ENCODE measurements at places on chromosomes 7 and 10.

DNA sequence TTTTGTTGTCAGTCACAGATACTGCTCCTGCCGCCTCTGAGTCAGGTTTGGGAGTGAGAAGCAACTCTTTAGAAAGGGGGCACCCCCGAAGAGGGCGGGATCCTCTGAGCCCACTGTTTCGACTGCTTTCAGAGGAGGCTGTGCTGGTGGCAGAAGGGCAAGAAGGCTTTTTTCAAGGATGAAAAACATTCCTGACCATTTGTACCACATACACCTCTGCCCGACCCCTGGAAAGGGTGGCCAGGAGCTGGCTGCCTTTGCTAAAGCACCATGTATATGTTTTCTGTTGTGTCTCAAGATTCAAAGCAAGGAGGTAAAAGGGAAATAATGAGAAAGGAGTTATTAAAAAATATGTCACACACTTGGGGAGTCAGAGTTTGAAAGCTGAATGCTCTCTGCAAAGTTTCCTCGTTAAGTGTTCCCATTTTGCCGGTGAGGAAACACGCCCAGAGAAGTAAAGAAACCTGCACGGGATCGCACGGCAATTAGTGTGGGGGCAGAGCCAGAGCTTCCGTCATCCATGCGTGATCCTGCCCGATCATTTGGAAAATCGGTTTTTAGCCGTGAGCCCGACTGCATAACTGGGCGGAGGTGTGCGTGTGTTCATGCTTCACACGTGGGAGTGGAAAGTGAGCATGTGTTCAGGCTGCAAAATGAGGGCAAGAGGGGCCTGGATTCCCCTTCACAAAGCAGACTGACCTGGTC lies 163.2 kb downstream of the ADAM12 start:
- no peak for DNase-seq

- no peak for DNase-seq
Observed at GRCh38 chr7:111168182-111168581, 77.3 kb downstream of the LRRN3 start.

DNA sequence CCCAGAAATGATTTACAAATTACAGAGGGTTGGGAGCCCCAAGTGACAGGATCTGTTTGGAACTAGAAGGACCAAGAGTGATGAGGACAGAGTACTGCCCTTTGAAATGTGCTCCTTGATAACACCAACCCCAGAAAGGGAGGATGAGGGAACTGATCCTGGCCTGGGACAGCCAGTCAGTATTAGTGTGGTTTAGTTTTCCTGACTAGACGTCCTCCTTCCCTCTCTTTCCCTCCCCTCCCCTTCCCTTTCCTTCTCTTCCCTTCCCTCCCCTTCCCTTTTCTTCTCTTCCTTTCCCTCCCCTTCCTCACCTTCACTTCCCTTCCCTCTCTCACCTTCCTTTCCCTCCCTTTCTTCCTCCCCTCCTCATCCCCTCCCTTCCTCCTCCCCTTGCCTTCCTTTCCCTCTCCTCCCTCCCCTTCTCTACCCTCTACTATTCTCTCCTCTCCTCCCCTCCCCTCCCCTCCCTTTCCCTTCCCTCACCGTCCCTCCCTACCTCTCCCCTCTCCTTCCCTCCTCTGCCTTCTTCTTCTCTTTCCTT lies 31.0 kb upstream of the BICC1 start:
- DNase-seq: no peak

- no peak for DNase-seq
Observed at GRCh38 chr7:40698214-40698920, 563.6 kb downstream of the SUGCT start.

DNA sequence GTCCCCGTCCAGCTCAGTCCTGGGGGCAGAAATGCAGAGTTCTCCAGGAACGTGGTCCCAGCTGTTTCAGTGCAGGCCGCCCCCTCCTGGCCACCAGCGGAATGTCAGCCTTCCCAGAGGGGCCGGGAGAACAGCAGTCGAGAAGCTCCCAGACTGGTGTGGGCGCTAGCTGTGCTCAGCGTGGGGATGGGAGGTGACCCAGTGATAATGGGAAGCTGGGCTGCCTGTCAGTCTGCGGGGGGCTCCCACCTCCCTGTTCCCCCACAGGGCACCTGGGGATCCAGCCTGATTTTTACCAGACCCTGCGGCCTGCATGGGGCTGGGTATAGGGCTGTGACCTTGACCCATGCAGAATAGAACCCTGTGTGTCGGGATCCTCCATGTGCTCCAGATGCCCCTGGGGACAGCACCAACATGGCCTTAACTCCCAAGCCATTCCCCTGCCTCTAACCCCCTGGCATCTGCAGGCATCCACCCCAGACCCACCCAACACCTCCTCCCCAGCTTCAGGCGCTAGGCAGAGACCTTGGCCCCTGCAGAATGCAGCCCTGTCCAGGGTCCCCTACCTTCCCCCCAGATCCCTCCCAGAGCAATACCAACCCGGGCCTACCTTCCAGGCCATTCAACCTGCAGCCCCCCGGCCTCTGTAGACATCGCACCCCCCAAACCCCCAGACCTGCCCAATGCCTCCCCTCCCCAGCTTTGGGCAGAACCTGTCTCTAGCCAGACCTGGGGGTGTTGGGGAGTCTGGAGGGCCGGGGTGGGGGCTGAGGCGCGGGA lies 880 bp upstream of the ELN start:
- peak; percentile 80 for DNase-seq

GRCh38 chr7:66352071-66352470 lies 146.9 kb downstream of the TPST1 start:
- no peak for DNase-seq

DNA sequence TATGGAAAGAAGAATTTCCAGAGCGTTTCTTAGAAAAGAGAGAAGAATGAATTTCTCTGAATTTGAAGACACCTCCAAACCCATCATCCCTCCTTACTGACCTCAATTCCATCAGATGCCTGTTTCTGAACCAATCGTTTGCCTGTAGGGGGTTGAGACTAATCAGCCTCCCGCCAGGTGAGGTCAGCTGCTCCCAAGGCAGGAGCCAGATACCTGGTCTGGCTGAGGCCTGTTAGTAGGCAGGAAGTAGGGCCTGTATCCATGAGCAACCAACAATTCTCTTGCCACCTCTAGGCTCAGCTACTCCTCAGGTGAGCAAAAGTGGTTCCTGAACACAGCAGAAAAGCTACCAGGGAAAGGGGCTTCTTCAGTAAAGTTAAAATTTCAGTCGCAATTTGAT lies 50.3 kb downstream of the HTR5A start:
- no peak for DNase-seq

- no peak for DNase-seq
Observed at GRCh38 chr7:41918597-41918996, 215.7 kb upstream of the INHBA start.

- DNase-seq: peak; percentile 95
Observed at GRCh38 chr7:139775829-139776266, 1.9 kb downstream of the HIPK2 start.

DNA sequence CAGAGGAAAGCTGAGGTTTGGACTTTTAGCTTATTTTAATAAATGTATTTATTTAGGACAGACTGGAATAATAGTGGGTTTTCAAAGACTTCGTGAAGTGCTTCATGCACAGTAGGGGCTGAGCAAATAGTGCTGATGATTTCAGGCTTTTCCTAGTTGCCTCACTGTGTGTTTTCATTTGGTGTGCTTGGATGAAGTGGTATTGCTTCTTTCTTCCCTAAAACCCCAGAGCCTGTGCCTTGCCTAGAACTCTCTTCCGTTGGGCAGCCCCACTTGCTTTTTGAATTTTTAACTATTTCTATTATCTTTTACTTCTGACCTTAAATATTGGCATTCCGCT lies 49.6 kb downstream of the ARID5B start:
- DNase-seq: no peak

GRCh38 chr10:73979141-73979808 lies 18.6 kb upstream of the VCL start:
- DNase-seq: no peak

DNA sequence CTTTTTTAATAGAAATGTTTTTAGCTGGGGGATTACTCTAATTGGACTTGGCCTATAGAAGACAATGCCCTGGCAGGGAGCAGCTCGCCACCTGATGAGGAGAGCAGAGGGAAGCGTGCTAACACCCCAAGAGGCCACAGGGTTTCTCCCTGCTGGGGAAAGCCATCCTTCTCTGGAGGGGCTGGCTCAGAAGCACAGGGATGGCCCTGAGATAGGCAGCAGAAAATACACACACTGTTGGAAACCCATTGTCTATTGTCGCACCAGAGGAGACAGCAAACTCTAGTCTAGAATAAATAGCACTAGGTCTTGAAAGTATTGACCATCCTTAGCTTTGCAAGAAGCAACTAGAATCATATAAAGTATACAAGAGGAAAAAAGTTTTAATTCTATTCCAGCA lies 5.4 kb downstream of the COBL start:
- DNase-seq: no peak

DNA sequence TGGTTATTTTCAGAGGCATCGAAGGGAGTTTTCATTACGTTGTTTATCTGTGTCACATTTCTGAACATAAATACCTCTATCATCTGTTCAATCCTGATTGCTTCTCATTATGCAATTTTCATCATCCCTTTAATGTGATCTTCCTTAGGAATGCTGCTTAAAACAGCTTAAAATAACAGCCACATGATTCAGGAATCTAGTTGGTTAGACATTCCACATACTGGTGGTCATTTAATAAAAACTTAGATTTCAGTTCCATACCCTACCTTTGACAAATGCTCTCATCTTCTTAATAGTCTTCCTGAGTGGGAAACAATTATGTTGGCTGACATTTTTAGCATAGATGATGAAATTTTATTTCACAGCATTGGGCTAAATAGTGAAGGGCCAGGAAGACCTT lies 191.3 kb upstream of the CDCA7L start:
- no peak for DNase-seq

GRCh38 chr7:143321734-143322133 lies 5.8 kb downstream of the CLCN1 start:
- DNase-seq: peak; percentile 38

GRCh38 chr10:98481404-98481945 lies 34.7 kb upstream of the HPS1 start:
- no peak for DNase-seq

DNA sequence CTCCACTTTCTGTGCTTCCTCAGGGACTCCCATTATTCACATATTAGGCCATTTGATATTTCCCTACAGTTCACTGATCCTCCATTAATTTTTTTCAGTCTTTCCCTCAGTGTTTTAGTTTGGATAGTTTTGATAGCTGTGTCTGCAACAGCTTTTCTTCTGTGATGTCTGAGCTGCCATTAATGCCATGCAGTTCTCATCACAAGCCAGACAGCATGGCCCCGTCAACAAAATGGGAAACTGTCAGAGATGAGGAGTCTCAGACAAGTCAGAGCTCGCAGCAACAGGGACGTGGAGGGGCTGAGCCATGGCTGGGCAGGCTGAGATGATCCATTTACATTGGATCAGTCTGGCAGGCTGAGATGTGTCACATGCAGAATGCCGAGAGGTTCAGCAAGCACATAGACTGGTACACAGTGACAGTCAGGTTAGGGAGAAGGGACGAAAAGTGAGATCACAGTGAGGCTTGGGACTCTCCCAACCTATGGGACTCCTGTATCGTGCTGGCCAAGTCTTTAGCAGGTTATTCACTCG lies 65.4 kb downstream of the NPS start:
- no peak for DNase-seq

DNA sequence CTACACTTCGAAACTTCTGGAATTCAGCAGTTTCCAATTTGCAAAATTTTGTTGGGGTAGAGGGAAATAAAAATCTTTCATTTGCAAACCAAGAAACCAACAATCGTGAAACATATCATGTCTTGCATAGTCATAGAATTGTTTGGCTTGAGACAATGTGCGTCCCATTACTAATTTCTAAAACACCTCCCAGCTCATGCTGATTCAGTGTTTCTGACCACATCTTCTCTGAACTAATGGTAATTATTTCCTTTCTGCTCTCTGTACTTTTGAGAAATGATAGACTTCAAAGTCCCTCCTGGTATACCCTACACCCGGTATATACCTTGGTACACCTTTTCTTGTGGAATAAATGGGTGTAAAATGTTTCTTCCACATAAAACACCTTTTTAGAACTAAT lies 41.8 kb upstream of the TSPAN13 start:
- no peak for DNase-seq

GRCh38 chr7:79988653-79989052 lies 146.0 kb upstream of the GNAI1 start:
- DNase-seq: no peak

- no peak for DNase-seq
Observed at GRCh38 chr10:50497758-50498157, 126.0 kb downstream of the SGMS1 start.

DNA sequence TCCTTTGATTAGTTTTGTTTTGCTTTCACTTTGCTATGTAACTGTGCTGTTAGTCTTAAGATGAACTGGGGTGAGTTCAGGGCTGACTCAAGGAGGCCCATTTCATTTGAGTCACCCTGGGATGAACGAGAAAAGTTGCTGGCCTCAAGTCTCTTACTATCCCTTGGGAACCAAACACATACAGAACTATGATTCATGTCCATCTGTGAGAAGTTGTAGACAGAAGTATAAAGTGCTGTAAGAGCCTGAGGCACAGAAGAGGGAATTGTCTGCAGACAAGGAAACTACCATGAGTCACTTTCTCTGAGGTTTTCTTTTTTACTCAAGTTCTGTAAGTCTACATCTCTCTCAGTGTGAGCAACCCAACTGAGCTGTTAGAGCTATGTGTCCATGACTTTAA lies 179.8 kb upstream of the CSTF2T start:
- peak; percentile 2 for DNase-seq

DNA sequence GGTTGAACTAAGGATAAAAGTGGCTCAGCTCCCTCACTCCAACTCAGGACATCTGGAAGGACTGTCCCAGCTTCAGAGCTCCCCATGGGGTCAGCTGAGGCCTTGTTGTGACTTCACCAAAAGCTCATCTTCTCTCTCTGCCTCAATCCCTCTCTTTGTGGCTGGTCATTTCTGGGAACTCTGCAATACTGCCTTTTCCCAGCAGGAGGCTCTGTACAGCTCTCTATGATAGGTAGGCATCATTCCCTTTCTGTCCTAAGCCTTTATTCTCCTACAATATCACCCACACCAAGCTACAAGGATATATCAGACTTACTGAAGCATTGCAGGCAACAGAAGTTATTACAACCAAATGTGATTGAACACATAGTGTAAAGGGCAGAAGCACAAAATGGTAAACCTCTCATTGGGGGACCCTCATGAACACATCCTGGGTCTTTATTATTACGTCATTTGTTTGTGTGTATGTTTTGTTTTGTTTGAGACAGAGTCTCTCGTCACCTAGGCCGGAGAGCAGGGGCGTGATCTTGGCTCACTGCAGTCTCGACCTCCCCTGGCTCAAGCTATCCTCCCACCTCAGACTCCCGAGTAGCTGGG lies 36.7 kb upstream of the PRPS1L1 start:
- peak; percentile 48 for DNase-seq

- no peak for DNase-seq
Observed at GRCh38 chr7:159040146-159040545, 104.5 kb downstream of the VIPR2 start.

GRCh38 chr10:88874281-88874680 lies 5.8 kb upstream of the STAMBPL1 start:
- no peak for DNase-seq

GRCh38 chr7:30436046-30436445 lies 42.5 kb downstream of the NOD1 start:
- DNase-seq: no peak

Measured in hematopoietic multipotent progenitor cell treated with erythropoietin and hydrocortisone succinate and interleukin-3 and kit ligand, for 4 days (in vitro differentiated cells).